Activated CD4-positive, alpha-beta memory T cell treated with anti-CD3 and anti-CD28 coated beads, Interleukin-2, amount 10 ng/mL, durations not matched to agents 7 days and 5 days (primary cell): ENCODE measurements at places on chromosomes 4 and X.

- DNase-seq: no peak
Measured at GRCh38 chrX:19852014-19853005, 35.1 kb downstream of the SH3KBP1 start.

GRCh38 chrX:154719132-154719675 lies 31.7 kb downstream of the GAB3 start:
- peak; percentile 61 for DNase-seq

GRCh38 chr4:21451032-21451431 lies 497.5 kb downstream of the KCNIP4 start:
- no peak for DNase-seq

DNA sequence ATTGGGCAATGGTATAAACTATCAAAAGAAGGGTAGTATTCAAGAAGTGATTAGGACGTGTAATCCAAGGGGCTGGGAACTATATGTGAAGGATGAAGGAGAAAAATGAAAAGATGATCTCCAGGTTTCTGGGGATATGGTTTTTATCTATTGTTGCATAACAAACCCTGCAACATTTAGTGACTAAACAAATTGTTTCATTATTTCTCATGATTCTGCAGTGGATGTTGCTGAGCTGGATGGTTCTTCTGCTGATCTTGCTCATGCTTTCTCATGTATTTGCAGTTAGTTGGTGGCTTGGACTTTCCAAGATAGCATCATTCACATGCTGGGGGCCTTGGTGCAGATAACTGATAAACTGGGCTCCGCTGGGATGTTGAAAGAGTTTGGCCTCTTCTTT lies 29.1 kb downstream of the PHOX2B start:
- no peak for DNase-seq

DNA sequence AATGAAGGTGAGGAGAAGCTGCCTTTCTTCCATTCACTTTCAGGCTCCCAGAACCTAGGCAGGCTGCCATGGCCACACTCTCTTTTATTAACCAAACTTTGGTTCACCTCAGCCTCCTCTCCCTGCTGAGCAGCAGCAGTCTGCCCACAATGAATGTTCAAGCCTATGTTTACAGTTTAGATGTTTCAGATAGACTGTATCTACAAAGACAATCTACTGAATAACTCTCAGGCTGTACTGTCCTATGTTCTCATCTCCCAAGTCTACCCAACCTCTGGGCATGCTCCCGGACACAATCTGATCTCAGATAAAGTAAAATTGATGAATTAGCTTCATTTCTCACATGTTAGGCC lies 59.2 kb upstream of the TMEM164 start:
- DNase-seq: no peak

DNA sequence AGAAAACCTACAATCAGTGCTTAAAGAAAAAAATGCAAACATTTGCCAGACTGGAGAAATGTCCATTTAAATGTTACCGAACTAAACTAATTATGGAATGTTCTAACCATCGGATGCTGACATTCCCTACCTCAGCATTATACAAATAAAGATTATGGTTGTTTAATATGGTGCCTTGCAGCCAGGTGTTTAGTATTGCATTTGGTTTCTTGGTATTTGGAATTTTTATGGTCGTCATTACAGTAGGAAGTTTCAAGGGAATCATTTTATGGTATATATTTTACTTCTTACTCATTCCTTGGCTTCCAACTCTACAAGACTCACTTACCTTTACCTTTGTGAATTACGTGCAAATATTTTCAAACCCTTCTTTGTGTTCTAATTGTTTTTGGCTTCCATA lies 103.1 kb upstream of the PNPLA4 start:
- DNase-seq: no peak

DNA sequence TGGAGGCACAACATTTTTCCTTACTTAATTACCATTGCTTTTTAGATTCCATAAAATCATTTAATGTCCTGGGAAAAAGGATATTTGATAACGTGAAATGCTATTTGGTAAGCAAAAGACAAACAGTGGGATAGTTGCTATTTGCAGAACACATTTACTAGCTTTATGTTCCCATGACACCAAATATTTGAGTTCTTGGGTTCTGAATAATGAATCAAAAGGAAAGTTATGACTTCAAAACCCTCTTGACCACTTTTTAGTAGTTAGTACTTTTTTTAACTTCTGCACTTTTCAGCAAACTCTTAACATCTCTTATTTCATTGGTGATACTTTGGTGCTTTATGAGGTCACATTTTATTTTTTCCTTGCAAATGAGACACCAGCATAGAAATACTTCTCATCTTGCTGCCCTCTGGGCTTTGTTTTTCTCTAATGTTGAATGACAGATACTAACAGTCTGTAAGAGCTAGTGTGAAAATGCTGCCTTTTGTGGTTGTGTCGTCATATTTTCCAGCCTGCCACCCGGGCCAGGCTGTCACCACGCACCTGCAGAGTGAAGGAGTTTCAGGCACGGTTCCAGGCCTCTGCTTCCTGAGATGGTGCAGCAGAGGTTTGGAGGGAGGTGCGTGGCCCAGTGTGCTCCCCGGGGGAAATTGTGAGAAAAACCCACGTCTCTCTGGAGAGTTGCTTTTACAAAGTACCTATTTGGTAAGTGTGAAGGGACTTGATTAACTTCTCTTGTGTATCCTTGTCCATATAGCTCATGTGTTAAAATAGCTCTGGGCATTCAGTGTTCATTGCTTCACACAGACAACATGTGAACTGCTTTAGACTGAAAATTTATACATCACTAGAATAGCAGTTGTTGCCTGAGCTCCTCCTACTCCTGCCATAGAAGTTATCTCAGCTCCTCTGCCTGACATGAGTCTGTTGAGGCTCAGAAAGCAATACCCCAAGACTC lies 34.7 kb downstream of the MSL3 start:
- peak; percentile 50 for DNase-seq

DNA sequence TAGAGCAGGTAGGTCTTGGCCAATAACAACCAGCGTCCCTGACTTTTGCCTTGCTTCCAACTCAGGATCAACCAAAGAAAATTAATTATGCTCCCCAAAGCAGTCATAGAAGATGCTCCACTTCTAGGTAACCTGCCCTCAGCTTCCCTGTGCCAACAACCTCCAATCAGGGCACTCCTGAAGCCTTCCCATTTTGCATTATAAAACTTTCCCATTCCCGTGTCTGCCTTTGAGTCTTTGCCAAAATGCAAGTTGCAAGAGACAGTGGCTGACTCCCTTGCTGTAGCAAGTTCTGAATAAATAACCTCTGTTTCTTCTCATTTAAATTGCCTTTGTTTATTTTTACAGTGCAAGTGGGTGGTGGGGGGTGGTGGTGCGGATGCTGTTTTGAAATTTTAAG lies 418.0 kb downstream of the PACRGL start:
- DNase-seq: no peak

- DNase-seq: no peak
Measured at GRCh38 chr4:112138538-112138937, 6.7 kb upstream of the FAM241A start.

GRCh38 chrX:15849555-15849954 lies 5.1 kb downstream of the AP1S2 start:
- DNase-seq: no peak

DNA sequence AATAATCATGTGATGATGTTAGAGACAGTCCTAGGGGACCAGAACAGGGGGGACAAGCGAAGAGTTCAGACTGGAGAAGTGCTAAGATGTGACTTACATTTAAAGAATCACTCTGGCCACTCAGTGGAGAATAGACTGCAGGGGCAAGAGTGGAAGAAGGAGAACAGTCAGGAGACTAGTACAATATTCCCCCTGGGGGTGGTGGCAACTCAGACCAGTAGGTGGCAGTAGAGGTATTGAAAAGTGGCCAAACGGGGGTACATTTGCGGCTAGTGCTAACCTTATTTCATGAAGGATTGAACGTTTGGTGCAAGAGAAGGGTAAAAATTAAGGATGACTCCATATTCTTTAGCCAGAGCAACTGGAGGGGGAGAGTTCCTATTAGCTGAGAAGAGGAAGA lies 2.7 kb upstream of the BMX start:
- DNase-seq: peak; percentile 36

DNA sequence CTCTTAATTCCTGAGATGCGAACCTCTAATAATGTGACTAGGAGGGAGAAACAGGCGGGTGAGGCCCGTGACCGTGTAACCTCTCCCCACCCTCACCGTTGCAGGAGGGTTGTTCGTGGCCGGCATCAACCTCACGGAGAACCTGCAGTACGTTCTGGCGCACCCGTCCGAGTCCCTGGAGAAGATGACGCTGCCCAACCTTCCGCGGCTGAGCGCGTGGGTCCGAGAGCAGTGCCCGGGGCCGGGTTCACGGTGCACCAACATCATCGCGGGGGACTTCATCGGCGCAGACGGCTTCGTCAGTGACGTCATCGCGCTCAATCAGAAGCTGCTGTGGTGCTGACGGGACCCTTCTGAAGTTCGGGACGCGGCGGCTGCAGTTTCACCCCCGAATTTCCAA lies 17.8 kb downstream of the PLCXD1 start:
- DNase-seq: no peak
